DMS153 (cell line): ENCODE measurements at places on chromosomes 7 and 10.

DNA sequence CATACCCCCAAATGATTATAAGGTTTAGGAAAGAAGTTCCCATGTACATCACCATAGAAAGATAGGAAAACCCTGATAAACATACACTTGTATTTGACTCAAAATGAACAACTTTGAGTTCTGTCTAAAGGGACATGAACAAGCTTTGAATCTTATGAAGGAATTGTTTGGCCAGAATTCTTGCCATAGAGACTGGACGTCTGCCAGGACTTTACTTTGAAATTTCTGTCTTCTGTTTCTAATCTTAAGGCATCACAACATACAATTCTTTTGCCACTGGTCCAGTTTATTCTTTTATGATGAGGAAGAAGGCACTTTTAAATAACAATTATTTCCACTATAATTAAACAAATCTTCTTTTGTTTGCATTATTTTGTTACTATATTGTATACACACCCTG is 26.2 kb upstream of the CYP26C1 start:
- DNase-seq = no peak

DNA sequence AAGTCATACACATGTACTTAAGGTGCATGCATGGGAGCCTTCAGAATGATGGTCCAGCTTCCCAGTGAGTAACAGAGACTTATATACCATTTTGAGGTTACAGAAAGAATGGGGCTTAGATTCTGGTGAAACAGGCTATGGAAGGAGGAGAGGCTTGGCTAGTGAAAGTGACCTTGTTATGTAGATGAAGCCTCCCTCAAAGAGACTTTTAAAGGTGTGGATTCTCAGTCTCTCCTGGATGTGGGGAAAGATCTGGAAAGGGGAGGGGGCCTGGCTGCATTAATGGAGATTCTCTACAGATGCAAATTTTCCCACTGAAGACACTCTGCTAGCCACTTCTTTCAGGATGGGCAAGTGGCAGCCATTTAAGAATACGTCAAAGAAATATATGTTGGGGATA is 5.5 kb downstream of the RASSF4 start:
- no peak for DNase-seq

DNA sequence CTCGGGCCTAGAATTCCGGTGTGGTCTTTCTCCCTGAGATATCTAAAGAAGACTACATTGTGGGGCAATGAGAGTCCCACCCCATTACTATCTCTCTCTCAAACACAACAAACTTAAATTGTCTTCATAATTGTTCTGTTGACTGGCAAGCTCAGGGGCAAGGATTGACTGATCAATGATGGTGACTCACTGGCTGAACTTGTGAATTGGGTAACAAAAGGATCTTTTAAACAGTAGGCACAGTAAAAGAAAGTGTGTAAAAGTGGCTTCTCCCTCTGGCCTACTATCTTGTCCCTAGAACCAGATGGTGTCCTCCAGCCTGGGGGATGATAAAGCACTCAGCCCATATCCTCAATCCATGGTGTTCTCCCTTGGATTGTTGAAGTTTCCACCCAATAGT is 63.1 kb upstream of the RAPGEF5 start:
- no peak for DNase-seq

DNA sequence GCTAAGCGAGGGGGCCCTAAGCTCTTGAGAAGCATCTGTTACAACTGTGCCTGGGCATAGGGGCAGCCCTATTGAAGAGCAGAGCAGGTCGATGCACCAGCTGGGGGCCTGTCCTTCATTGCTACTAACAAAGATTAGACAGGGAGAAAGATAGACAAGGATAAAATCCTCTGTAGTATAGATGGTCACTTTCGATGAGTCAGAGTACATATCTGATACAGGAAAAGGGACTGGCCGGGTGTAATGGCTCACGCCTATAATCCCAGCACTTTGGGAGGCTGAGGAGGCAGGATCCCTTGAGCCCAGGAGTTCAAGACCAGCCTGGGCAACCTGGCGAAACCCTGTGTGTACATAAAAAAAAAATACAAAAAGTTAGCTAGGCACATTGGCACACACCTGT is 13.6 kb downstream of the OPTN start:
- no peak for DNase-seq

GRCh38 chr7:137970253-137970975 is 31.5 kb downstream of the CREB3L2 start:
- no peak for DNase-seq

DNA sequence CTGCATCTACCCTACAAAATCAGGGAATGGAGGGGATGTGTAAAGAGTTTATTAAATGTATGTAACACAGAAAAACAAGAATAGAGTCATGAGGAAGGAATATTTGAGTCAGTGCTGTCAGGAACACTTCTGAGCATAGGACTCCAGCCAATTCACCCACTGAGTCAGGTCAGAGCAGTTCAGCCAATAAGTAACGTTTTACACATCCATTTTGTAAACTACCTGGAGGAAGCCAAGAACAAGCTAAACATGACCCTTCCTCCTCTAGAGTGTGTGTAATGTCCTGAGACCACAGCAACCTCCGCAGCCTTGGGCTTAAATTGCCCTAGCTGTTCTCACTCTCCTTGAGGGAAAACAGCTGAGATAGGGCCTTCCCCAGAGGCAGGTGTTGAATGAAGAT is 691.5 kb upstream of the LRRN3 start:
- DNase-seq = no peak

- DNase-seq = no peak
These were observed 101.3 kb downstream of the MDFIC start for GRCh38 chr7:115023219-115023618.

DNA sequence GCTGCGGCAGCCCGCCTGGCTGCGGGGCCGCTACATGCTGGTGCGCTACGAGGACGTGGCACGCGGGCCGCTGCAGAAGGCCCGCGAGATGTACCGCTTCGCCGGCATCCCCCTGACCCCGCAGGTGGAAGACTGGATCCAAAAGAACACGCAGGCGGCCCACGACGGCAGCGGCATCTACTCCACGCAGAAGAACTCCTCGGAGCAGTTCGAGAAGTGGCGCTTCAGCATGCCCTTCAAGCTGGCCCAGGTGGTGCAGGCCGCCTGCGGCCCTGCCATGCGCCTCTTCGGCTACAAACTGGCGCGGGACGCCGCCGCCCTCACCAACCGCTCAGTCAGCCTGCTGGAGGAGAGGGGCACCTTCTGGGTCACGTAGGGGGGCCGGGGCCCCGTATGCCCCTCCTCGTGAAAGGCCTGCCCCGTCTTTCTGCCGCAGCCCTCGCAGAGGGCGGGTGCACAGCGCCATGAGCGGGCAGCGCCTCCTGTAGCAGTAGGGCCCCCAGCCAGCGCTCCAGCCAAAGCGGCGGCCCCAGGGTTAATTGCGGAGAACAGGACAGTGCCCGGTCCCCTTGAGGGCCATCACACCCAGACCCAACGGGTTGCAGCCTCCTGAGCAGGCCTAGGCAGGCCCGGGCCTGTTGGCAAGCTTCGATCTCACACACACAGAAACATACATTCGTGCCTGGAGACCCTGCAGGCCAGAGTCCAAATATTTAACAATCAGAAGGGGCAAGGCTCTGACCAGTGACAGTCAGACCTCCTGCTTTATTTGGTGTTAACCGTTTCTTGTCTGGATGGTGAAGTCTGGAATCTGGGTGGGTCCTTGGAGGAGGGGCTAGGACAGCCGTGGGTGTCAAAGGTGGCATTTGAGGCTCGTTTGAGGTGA is 44.1 kb downstream of the CHST3 start:
- no peak for DNase-seq

- no peak for DNase-seq
These were observed 181.3 kb downstream of the IMMP2L start for GRCh38 chr7:111380945-111381344.

DNA sequence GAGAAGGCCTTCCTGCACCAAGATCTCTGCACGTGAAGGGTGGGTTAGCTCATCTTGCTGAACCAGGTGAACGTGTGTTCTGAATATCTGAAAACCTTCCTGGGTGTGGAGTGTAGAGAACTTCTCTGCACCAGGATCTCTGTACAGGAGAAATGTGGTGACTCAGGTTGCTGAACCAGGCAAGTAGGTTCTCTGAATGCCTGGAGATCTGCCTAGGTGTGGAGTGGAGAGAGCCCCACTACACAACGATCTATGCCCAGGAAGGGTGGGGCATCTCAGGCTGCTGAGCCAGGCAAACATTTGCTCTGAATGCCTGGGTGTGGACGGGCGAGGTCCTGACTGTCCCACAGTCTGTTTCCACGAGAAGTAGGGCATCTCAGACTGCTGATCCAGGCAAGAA is 1002.3 kb upstream of the KCND2 start:
- DNase-seq = no peak

- DNase-seq = no peak
These were observed 2.8 kb upstream of the COL1A2 start for GRCh38 chr7:94391726-94392392.

DNA sequence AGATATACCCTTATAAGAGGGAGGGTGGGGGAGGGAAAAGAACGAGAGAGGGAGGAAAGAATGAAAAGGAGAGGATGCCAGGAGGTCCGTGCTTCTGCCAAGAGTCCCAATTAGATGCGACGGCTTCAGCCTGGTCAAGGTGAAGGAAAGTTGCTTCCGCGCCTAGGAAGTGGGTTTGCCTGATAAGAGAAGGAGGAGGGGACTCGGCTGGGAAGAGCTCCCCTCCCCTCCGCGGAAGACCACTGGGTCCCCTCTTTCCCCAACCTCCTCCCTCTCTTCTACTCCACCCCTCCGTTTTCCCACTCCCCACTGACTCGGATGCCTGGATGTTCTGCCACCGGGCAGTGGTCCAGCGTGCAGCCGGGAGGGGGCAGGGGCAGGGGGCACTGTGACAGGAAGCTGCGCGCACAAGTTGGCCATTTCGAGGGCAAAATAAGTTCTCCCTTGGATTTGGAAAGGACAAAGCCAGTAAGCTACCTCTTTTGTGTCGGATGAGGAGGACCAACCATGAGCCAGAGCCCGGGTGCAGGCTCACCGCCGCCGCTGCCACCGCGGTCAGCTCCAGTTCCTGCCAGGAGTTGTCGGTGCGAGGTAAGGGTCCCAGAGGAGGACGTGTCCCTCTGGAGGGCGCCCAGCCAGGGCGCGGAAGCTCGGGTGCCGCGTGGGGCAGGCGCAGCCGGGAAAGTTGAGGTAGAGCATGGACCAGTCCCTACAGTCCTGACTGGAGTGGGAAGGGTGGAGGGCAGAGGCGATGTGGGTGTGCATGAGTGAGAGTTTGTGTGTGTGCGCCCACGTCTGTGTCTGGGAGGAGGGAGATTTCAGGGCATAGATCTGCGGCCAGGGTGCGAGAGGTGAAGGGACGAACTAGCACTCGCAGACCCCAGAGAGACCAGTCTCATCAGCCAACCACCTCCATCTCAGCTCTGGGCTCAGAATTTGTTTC is 844 bp downstream of the GRM3 start:
- no peak for DNase-seq

GRCh38 chr10:92574548-92575261 is 812 bp upstream of the IDE start:
- peak; percentile 16 for DNase-seq

DNA sequence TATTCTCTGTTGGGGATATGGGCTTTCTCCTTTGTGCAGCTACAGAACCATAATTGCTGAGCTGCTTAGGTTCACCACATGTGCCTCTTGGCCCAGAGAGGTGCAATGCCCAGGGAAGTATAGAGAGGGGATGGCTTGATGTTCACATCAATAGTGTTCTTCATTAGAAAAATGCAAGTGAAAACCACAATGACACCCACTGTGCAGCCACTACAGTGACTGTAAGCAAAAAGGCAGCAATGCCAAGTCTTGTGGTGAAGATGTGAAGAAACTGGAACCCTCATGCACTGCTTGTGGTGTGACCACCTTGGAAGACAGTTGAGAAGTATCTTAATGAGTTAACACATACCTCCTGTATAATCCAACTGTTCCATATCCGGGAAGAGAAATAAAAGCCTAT is 318.9 kb upstream of the ZMIZ1 start:
- no peak for DNase-seq

DNA sequence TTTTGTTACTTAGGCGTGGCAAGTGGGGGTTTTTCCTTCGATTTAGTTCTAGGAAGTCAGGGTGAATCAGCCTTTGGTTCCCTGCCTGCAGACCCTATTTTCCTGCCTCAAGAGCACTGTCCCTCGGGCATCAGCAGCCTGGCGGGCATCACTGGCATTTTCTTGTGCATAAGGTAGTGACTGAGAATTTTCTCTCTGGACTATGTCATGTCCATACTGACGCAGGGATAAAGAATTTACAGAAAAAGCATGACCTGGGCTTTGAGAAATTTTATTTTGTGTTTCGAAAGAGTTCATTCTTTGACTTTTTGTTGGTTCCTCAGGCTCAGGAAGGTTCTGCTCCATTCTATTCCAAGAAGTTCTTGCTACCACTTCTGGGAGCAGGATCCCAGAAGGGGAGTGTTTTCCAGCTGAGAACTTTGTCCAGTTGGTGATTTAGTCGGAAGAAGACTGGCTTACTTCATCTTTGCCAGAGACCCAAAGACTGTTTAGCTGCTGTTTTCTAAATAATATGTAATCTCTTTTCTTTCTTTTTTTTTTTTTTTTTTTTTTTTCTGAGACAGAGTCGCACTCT is 213.9 kb upstream of the SH2B2 start:
- no peak for DNase-seq

DNA sequence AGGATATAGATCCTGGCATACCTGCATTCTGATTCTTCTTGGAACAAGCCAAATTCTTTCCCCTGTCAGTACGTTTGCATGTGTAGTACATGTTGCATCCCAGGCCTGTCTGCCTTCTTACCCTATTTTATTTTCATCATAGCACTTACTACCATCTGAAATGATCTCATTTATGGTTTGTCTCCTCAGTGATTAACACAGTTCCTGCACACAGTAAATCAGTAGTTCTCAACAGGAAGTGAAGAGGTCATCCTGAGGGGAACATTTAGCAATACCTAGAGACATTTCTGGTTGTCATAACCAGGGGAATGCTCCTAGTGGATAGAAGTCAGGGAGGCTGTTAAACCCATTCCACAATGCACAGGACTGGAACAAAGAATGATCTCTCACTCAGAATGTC is 38.2 kb upstream of the SLC26A4 start:
- no peak for DNase-seq

DNA sequence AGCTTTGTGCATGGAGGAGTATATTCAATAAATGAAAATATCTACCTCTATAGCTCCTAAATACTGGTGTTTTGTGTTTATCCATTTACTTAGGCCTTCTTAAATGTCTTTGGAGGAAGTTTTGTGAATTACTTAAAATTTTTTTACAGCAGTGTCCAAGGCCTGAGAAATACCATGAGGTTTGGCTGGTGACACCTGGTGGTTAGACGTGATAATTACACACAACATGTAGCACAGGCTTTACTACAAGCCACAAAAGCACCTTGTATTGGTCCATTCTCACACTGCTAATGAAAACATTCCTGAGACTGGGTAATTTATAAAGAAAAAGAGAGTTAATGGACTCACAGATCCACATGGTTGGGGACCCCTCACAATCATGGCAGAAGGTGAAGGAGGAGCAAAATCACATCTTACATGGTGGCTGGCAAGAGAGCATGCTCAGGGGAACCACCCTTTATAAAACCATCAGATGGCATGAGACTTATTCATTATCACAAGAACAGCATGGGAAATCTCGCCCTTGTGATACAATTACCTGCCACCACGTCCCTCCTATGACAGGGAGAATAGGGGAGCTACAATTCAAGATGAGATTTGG is 20.6 kb downstream of the HYAL4 start:
- DNase-seq = peak; percentile 6

GRCh38 chr7:109206196-109206595 is 636.5 kb downstream of the DNAJB9 start:
- no peak for DNase-seq
